ENCODE measurements at places on chromosomes 6 and 20.

- no peak for DNase-seq
Measured at GRCh38 chr20:40993794-40994540, 34.7 kb upstream of the TOP1 start.

DNA sequence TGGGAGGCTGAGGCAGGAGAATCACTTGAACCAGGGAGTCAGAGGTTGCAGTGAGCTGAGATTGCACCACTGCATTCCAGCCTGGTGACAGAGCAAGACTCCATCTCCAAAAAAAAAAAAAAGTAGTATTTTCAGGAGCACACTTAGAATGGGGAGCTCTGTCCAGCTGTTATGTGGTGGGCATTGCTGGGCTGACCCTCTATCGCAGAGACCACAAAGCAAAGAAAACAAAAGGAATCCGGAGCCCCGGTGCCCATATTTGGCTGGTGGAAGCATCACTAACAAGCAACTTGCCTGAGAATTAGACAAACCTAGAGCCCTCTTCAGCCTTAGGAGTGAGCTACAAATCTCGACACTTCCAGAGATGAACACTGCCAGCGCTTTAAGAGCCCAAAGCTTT is 137.3 kb upstream of the GPR6 start:
- no peak for DNase-seq

GRCh38 chr20:3995749-3996320 is 19.5 kb downstream of the RNF24 start:
- DNase-seq: no peak

- no peak for DNase-seq
Measured at GRCh38 chr20:1741309-1742048, 83.9 kb upstream of the SIRPG start.

GRCh38 chr6:80541181-80541580 is 434.7 kb downstream of the BCKDHB start:
- DNase-seq: no peak

DNA sequence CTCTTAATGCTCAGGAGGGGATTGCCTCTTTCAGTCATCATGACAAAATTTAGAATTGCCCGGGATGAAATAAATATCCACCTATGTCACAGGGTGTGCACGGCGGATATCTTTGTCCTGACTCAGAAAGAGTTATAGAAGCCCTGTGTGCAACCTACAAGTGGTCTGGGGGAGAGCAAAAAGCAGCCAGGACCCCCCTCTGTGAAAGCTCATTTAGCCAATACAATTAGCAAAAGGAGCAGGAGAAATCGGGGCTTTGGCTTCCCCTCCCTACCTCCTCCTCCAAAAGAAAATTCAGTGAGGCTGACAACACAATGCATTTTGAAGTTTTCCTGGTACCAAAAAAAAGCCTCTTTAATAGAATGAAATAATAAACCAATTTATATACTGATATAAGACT is 21.8 kb downstream of the FOXA2 start:
- no peak for DNase-seq

- no peak for DNase-seq
Measured at GRCh38 chr6:961407-961960, 268.5 kb upstream of the EXOC2 start.

DNA sequence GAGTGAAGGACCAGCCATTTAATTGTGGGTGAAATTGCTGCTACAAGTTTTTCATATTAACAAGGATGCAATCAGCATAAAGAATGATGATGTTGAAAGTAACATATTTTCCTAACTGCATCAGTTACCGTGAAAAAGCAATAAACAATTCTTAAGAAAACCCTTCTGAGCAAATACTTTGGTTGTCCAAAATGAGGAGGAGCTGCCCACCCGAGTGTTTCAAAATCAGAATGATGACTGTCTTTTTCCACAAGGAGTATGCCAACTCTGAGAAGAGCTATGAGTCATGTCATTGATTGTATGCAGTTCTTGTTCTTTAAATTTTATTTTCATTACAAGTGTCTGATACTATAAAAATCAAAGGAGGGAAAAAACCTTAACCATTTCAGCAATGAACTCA is 470.5 kb downstream of the COL12A1 start:
- no peak for DNase-seq

GRCh38 chr6:148955441-148955840 is 208.6 kb downstream of the UST start:
- no peak for DNase-seq

GRCh38 chr6:34333858-34334257 is 58.6 kb downstream of the NUDT3 start:
- no peak for DNase-seq

DNA sequence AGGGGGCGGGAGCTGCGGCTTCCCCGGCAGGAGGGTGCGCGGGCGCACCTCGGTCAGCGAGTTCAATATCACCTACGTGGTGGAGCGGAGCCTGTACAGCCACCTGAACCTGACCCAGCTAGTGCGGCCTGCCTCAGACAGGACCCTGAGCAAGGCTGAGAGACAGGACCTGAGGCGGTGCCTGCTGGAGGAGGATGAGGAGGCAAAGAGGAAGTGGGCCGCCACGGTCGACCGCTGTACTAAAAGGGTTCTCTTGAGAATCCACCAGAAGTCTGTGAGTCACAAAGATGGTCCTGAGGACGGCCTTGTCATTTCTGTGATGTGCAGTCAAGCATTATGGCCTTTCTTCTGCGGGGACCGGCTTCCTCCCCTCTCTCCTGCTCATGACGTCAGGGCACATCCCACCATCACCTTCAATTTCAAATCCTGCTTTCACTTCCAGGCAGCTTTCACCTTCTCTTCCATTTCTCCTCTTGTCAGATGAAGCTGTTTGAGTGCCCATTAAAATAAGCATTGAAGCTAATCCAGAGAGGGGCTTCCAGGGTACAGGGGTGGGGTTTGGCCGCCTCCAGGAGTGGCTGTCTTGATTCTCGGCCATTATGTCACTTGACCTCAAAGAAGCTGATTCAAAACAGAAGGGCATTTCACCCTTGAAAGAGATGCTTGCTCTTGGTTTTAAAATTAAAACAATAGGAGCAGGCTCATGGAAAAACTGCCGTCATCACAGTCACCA is 177.6 kb downstream of the SASH1 start:
- DNase-seq: no peak

All from NCI-H1417 treated with DMSO at 0.1 percent for 48 hours (cell line).